ENCODE measurements at places on chromosomes 2 and 18.

DNA sequence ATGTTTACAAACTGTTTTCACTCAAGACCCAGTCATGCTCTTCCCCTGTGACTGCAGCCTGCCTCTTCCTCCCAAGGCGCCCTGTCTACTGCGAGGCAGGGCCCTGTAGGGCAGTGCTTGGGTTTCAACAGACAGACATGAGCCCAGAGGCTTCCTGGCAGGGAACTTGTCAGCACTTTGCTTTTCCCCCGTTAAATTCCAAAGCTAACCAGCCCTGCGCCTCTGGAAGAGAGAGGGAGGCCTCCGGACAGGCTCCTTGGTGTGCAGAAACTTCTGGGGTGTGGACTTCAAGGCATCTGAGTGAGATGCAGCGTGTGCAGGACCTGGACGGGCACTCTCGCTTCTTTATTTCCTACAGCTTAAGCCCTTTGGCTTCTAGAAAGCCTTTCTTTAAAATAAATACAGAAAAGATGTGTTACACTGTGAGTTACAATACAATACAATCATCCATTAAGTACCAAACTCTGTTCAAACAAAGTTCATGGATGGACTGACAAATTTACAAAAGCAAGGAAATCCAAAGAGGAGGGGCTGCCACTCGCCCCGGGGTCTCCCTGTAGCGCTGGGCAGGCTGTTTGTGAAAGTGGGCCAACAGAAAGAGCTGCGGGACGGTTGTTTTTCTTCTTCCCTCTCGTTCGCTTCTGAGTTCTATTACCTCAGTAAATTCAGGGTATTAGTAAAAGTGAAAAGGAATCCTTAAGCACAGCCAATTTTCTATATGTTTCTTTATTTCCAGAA lies 8.8 kb upstream of the ZNF516 start:
- DNase-seq = no peak

DNA sequence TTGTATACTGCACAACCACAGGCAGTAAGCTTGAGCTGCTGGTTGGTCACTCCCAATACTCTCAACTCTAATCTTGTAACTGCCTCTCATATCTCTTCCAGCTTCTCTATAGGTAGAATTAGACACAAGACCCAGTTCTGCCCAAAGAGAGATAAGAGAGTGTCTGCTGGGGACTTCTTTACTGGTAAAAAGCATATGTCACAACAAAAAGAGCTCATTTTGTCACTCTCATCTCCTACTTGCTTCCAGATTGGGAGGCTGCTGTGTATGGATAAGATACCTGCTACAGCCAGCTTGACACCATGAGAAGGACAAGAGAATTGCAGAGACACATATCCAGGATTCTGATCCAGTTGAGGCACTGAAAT lies 165.2 kb downstream of the PTH2R start:
- DNase-seq = no peak

- DNase-seq = no peak
Observed at GRCh38 chr2:204250692-204251091, 294.6 kb upstream of the PARD3B start.

GRCh38 chr18:32669549-32670165 lies 103.2 kb downstream of the KLHL14 start:
- DNase-seq = no peak

GRCh38 chr2:85861180-85861579 lies 27.6 kb downstream of the ST3GAL5 start:
- DNase-seq = no peak

DNA sequence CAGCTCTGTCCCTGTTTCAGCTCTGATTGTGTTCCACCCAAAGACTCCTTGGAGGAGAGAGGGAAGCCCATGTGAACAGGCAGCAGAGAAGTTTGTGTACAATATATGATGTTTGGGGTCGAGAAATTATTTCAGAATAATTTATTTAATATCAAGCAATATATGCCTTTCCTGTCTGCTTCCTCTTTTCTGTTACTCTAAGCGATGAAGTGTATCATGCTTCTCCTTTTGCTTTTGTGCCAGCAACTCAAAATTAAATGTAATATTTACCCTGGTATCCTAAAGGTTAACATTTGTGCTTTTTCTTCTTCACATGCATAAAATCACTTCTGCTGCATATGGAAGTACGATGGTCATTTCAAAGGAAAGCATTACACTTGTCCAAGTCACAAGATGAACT lies 2.4 kb upstream of the NTSR2 start:
- DNase-seq = no peak

DNA sequence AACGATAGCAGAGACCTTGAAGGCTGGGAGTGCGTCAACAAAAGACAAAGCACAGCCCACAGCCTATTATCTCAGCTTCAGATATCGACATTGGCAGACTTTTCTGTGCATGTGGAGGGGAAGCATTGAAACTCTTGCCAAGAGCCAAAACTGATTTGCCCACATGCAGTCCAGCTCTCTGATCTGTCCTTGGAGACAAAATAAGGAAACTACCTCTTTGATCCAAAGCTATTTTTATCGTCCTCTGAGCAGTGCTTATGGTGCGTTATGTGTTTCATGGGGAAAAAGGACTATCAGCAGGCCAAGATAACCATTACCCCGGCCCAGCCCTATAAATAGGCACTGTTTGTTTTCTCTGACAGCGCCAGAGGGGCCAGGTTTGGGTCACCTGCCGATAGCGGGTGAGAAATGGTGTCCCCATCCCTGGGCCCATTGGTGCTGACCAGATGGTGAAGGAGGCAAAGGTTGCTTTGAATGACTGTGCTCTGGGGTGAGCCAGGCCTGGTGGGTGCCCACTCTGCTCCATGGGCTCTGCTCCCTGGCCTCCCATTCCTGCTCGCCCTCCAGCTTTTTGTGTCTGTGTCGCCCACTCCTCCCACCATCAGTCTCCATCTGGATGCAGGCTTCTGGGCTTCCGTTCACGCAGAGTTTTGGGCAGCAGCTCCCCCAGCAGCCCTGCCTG lies 176.1 kb upstream of the HS6ST1 start:
- no peak for DNase-seq

GRCh38 chr2:227115761-227116160 lies 48.2 kb downstream of the COL4A4 start:
- peak; percentile 61 for DNase-seq

- DNase-seq = no peak
Observed at GRCh38 chr18:75290737-75291358, 80.3 kb downstream of the TSHZ1 start.

DNA sequence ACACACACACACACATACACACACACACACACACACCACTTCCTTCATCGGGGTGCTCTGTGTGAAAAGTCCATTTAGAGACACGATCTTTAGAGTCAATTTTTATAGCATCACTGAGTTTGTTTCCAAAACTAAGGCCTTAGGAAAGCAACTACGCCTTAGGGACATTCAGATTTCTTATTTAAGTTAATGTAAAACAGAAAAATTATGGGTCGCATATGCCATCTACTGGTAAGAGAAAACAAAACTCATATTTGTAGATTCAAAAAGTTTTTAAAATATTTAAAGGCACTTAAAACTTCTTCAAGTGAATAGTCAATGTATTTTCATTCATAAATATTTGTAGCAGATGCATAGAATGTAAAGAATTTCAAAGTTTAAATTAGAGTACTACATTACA lies 166.2 kb downstream of the ATAD2B start:
- peak; percentile 60 for DNase-seq

- no peak for DNase-seq
Observed at GRCh38 chr18:24031318-24031717, 16.8 kb downstream of the TTC39C start.

DNA sequence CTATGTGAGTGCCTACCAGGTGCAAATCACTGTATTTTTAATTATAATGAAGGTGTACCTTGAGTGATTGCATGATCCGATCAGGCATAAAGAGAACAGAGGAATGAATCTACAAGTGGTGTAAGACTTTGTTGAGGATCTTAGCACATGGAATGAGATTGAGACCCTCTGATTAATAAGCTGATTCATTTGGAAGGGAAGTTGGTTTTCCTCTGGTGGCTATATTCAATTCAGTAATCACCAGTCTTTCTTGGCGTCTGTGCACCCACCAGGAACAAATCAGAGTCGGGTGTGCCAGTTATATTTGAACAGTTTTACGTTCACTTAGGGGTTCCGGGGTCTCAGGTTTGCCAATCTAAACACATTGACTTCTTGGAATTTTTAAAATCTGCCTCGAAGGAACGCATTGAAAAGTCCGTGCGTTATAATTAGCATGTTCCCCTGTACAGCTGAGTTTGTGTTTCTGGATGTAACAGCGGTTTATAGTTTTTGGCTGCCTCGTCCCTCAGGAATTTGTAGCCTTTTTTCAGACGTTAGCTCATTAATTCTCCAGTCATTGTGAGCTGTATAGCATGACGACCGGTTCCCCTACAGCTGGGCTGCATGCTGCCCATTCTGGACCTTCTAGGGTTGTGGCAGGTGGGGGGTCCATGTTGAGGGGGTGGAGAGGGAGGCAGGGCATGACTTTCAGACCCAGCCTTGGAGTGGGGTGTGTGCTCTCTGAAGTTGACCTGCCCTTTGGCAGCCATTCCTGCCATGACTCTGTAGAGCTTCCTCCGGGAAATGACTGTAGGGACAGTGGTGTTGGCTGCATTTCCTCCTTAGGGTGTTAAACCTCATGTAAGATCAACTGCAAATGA lies 20.3 kb downstream of the MYO1B start:
- DNase-seq = peak; percentile 86

GRCh38 chr2:181426672-181427071 lies 30.5 kb upstream of the ITGA4 start:
- no peak for DNase-seq

All from fibroblast of skin of right quadriceps (primary cell).